ENCODE measurements at places on chromosomes 4 and X. TPM values are rescaled to one million over a fixed set of nuclear protein-coding genes. Genes with fewer than 3 reads are reported as not detected.
A peak's percentile ranks its signal among the peaks of the same experiment; 100 is the strongest.

- no peaks in the 10 kb centered on the region for H3K4me1 ChIP-seq
- no peaks in the 10 kb centered on the region for H3K36me3 ChIP-seq
- no peak overlapping the region for H3K4me3 ChIP-seq
These were observed 7.4 kb upstream of the SLC9B1 start for GRCh38 chr4:103026868-103027267.

DNA sequence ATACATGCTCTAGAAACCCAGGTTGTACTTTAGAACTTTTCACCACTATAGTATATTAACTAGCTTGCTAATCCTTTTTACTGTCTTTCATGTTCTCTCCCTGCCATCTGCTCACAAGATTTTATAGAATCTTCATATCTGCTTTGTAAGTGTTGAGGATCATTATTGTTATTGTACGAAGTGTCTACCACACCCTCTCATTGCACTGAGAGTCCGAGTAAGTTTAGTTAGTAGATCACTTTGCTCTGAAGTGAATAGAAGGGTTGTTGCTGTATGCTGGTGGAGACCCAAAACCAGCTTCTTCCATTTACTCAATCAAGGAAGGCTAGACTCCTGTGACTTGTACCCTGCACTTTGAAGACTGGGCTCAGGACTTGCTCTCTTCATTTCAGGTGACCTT lies 17.1 kb downstream of the GAB1 start:
- H3K27ac ChIP-seq: no peak overlapping the region
- H3K36me3 ChIP-seq: no peaks in the 10 kb centered on the region
- no peak for DNase-seq
- peaks cover 59% of the 10 kb centered on the region for H3K4me1 ChIP-seq
- H3K4me3 ChIP-seq: no peak overlapping the region

DNA sequence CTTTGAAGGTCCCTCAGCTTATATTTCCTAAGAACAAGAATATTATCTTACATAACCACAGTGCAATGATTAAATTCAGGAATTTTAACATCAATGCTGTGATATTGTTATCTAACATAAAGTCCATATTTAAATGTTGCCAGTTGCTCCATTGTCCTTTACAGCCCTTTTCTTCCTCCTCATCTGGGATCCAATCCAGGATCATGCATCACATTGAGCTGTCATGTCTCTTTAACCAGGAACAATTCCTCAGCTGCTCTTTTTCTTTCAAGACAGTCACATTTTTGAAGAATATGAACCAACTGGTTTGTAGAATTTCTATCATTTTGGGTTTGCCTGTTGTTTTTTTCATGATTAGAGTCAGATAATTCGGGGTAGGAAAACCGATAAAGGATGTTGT lies 12.0 kb downstream of the TMSB4X start:
- no peak overlapping the region for H3K27ac ChIP-seq
- H3K27me3 ChIP-seq: no peaks in the 10 kb centered on the region
- peaks cover 4% of the 10 kb centered on the region for H3K4me1 ChIP-seq
- H3K36me3 ChIP-seq: no peaks in the 10 kb centered on the region
- no peak overlapping the region for H3K4me3 ChIP-seq
- DNase-seq: no peak

DNA sequence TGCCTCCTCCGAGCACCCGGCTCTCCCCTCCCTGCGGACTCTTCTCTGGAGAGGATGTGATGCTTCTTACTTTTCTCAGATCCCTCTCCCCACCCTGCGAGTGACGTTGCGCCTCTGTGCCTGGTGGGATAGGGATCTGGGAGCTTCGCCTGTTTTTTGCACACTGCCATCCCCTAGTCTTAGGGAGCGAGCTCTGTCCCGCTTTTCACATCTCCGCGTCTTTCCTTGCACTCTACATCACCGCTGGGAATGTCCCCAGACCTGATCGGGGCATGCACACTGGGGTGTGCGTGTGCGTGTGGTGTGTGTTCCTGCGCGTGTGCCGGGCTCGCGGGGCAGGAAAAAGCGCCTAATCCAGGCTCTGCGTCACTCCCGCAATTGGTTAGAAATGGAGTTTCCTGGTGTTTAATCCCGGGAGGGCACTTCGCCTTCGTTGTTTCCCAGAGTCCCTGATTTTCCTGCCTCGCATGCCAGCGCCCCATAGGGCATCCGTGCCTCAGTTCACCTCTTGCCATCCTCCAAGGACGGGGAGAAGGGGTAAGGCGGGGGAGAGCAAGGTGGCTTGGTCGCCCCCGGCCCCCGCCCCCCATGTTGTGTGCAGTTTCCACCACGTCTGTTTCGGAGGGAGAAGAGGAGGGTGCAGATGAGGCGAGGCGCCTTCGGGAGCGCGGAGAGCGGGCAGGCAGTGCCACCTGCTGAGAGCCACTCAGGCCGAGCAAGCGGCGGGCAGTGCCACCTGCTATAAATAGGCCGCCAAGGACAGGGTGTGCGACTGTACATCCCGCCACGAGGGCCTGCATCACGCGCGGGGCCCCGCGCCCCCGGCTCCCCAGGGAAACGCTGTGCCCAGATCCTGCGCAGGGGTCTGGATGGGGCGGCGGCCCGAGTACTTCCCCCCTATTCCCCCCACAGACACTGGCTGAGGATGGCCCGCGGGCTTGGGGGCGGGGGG lies 759 bp upstream of the TBC1D1 start:
- DNase-seq: no peak
- H3K4me1 ChIP-seq: peaks cover 31% of the 10 kb centered on the region
- H3K27me3 ChIP-seq: no peaks in the 10 kb centered on the region
- peak overlapping the region; percentile 10 for H3K27ac ChIP-seq
- no peaks in the 10 kb centered on the region for H3K36me3 ChIP-seq
- peak overlapping the region; percentile 94 for H3K4me3 ChIP-seq

DNA sequence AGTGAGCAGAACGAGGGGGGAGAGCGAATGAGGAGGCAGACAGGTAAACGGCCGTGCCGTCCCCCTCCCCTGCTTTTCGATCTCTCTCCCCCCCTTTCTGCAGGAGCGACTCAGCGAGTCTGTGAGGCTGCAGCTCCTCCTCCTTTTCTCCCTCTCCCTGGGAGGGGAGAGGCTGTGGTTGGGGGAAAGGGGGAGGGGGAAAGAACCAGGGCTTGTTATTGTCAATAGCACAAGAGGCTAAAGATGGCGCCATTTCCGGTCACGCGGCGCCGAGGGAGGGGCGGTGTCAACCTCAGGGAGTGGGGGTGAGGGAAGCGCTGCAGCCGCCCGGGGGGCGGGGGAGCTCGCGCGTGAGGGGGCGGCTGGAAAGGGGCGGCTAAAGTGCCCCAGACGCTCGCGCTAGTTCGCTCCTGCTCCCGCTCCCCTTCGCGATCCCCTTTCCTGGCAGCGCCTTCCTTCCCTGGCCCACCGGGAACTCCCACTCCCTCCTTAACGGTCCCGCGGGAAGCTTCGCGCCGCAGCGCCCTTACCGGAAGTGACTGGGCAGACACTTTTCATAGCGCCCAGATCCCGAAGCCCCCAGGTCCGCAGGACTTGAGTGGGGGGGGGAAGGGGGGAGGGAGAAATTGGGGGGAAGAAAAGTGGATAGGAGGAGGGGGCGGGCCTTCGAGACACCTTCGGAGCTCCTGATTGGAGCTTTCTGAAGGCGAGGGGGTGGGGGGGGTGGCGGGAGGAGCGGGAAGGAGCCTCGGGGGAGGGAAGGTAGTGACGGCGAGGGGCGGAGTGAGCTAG lies at the start of gene CUL4B:
Gene CUL4B (minus strand): TSS at position 121 of the 792 bp plus-strand sequence. CDS start 324 bp downstream, outside the sequence.
- H3K4me1 ChIP-seq: peaks cover 27% of the 10 kb centered on the region
- H3K4me3 ChIP-seq: peak within 1 kb of the TSS; percentile 63
- peak; percentile 90 for DNase-seq

GRCh38 chr4:37602454-37603069 lies 83.6 kb downstream of the RELL1 start:
- H3K27ac ChIP-seq: no peak overlapping the region
- H3K27me3 ChIP-seq: no peaks in the 10 kb centered on the region
- no peak overlapping the region for H3K4me3 ChIP-seq
- H3K36me3 ChIP-seq: no peaks in the 10 kb centered on the region
- H3K4me1 ChIP-seq: no peaks in the 10 kb centered on the region
- no peak for DNase-seq

- no peak overlapping the region for H3K27ac ChIP-seq
- H3K36me3 ChIP-seq: no peaks in the 10 kb centered on the region
- H3K4me3 ChIP-seq: no peak overlapping the region
- H3K4me1 ChIP-seq: no peaks in the 10 kb centered on the region
- no peaks in the 10 kb centered on the region for H3K27me3 ChIP-seq
These were observed 7.7 kb downstream of the TLR7 start for GRCh38 chrX:12874581-12874980.

DNA sequence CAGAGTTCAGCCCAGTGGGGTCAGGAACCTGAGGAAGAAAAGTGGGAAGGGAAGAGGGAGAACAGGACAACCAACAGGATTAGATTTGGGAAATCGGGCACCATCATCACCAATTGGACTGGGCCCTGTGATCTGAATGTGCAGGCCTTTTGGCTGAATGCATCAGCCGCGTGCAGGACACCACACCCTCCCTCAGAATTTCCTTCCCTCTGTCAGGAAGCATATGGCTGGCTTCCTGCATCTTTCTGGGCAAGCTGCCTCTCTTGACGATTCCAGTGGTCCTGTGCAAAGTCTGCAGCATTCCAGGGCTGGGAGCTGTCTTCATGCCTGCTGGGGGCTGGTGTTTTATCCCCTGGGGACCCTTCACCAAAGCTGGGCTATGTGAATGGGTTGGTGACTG lies 16.4 kb downstream of the MAGEA4 start:
- no peak for DNase-seq
- H3K27ac ChIP-seq: no peak overlapping the region
- no peak overlapping the region for H3K4me3 ChIP-seq
- H3K4me1 ChIP-seq: no peaks in the 10 kb centered on the region
- no peaks in the 10 kb centered on the region for H3K27me3 ChIP-seq

GRCh38 chr4:75596061-75596460 lies 34.3 kb downstream of the CDKL2 start:
- no peak overlapping the region for H3K27ac ChIP-seq
- H3K36me3 ChIP-seq: no peaks in the 10 kb centered on the region
- no peaks in the 10 kb centered on the region for H3K27me3 ChIP-seq
- H3K4me1 ChIP-seq: no peaks in the 10 kb centered on the region

The CD38 gene
- 12.1 TPM for total RNA-seq

The MMAA gene
- 3.8 TPM for total RNA-seq

The LRRC66 gene
- total RNA-seq: 2.2 TPM

The SLITRK4 gene
- 6.9 TPM for total RNA-seq

The VSIG4 gene
- total RNA-seq: 97.5 TPM

The UGT8 gene
- 36.0 TPM for total RNA-seq
